ENCODE measurements at places on chromosomes 6 and 20. TPM values are rescaled to one million over a fixed set of nuclear protein-coding genes. Genes with fewer than 3 reads are reported as not detected.

DNA sequence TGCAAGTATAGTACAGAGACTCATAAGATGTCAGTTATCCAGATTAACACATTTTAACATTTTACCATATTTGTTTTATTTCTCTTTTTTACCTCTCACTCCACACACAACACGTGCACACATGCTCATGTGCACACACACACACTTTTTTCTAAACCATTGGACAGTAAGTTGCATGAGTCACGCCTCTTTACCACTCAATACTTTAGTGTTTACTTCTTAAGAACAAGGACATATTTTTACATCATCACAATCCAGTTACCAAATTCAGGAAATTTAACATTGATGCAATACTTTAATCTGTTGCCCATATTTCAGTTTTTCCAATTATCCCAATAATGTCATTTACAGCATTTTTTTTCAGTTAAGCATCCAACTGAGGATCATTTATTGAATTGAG lies 109.0 kb downstream of the RIN2 start:
- DNase-seq = no peak

DNA sequence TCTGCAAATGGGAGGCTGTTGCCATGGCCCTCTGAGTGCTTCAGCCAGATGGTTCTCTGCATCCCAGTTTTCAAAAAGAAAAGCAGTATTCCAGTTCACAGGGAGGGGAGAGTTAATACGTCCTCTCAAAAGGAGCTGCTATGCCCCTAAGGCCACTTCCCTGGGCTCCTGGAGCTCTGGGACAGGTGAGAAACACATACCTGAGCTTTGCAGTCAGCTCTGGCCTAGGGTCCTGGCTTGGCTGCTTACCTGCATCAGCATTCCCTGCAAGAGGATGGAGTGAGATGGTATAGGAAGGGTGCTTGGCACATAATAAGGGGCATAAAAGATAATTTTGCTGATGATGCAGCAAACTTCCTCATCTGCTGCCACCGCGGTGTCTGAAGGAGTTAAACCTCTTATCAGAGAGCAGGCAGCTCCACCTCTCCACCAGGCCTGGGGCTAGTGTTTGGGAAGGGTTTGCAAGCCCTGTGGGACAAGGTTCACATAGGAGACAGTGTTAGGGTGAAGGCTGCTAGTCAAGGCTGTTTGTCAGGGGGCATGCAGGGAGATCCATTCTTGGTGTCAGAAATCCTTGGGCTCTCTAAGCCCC lies 62.7 kb downstream of the SLC24A3 start:
- DNase-seq = no peak

DNA sequence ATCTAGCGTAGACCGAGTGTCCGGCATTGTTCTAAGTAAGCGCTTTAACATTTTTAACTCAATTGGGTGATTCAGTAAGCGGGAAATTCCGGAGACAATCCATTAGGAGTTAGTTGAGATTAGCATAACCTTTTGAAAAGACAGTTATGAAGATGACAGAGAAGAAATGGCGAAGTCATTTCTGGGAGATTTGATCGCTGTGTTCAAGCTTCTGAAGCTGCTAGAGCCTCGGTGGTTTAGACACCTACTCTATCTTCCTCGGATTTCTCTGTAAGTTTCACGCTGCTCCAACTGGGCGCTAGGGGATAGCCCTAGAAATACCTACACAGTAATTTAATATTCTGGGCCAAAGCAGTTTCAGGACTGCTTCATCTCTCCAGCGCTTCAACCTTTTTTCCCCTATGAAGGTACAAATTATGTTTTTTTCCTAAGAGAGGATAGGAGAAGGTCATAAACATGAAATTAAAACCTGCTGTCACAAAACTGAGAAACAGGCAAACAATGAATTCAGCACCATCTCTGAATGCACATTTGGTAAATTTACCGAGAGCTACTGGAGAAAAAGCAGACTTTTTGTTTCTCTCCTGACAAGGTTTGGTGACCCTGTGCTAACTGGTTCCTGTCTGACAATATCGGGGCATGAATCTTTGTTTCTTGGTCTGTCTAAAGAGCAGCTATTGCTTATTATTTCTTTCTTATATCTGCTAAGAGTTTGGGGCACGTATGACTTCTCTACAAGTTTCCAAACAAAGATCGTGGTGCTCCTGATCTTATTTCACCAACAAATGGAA lies 22.4 kb downstream of the ZNF311 start:
- peak; percentile 64 for DNase-seq

DNA sequence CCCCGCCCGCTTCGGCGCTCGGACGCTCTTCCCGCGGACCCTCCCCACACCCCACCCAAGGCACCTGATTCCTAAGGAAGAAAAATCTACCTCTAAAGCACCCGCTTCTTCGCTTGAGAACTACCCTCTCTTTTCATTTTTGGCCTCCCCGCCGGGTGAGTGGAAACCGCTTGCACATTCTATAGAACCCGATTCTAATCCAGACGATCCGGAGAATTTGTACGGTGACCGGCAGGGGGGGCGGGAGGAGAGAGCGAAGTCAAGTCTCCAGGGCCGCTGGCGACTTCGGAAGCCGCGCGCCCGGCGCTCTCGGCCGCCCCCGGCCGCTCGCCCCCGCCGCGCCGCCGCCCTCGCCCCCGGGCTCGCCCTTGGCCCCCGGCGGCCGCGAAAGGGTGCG lies at the start of gene RBM24:
TSS of gene RBM24 (plus strand) at position 262 of the 397 bp plus-strand sequence. CDS start 221 bp downstream, outside the sequence.
- DNase-seq = peak; percentile 80

GRCh38 chr6:135935941-135936601 lies 84.6 kb downstream of the PDE7B start:
- no peak for DNase-seq

DNA sequence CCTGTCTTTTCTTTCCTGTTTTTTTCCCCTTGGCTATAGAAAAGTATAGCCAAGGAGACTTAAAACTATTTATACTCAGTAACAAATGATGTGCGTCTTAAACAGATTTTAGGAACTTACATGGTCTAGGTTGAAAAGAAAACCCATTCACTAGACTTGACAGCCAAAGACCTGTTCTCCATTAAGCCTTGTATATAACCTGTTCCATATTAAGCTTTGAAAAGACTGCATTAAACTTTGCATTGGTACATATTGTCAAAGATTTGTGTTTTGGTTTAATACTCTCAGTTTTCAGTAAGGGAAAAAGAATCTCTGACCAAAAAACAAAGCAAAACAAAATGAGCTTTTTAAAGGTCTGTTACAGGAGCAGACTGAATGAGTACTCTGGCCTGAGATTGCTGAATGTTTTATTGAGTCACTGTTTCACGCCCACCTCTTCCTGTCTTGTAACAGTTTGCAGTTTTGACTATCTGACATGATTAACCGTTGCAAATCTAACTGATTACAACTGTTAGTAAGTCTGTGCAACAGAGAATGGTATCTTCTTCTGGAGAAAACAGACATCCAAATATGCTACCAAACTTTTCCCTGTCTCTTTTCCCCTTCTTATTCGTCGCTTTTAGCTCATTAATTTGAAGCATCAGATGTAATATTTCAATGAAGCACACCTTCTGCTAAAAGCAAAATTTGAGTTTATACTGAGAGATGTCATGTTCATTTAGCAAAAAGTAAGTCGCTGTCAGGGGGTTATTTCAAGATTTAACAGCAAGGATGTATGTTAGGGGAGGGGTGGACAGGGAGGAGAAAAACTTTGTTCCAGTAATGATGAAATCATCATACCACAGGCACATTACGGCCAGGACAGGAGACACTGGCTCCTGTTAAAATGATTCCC lies 59.1 kb upstream of the SUPT3H start:
- no peak for DNase-seq

DNA sequence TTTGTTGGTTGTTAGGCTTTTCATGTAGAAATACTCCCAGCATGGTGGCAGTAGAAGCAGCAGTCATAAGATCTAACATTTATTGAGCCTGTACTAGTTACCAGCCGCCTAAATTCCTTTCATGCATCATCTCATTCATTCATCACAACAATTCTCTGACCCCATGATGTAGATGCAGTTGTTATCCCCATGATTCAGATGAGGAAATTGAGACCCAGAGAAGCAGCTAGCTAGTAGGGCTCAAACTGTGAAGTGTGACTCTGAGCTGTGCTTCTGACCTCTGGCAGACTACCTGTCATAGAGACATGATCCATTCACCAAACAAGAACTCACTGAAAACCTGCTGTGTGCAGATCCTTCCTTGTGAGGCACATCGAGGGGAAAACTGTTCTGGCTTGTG lies 16.9 kb downstream of the RREB1 start:
- DNase-seq = no peak

DNA sequence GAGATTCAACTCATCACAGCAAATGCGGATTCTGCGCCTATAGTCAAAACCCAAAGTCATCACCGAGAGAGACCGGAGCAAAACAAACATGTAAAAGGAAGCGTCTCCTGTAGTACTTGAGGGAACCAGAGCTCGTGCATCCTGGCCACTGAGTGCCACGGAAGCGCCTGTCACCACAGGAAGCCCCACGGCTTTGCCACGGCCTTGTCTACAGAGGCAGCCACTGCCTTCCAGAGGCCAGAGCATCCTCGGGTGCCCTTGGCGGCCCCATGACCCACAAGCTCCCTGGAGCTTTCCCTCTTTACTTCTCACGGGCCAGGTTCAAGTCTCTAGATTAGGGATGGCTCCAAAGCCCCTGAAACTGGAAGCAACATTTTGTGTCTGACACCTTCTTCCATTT lies 7.5 kb downstream of the TCFL5 start:
- no peak for DNase-seq

DNA sequence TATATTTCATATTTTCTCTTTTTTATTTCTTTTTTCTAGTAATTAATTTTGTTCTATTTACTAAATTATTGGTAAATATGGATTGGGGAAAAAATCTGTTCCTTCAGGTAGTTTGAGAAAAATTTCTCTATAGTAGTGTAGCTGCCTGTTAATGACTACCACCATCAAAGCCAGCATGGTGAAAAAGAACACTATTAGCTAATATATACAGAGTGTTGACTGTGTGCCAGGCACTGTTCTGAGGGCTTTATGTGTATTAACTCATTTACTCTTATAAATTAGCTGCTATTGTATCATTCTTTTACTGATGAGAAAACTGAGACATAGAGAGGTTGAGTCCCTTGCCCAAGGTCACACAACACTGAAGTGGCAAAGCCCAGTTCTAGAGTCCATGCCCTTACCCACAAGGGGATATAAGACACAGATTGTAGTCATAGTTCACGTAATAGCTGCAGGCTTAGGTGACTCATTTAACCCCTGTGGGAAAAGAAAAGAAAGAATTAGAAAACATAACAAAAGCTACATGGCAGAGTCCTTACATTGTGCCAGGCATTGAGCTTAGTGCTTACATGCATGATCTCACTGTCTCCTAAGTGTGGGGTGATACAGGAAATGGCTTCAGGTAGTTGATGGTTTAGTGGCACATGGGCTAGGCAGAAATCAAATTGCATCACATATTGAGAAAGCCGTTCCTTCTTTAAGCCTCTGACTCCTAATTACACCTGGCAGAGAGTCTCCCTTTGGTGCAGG lies 12.2 kb upstream of the AKIRIN2 start:
- no peak for DNase-seq

- no peak for DNase-seq
These were observed 149.1 kb upstream of the BEND3 start for GRCh38 chr6:107264357-107264840.

DNA sequence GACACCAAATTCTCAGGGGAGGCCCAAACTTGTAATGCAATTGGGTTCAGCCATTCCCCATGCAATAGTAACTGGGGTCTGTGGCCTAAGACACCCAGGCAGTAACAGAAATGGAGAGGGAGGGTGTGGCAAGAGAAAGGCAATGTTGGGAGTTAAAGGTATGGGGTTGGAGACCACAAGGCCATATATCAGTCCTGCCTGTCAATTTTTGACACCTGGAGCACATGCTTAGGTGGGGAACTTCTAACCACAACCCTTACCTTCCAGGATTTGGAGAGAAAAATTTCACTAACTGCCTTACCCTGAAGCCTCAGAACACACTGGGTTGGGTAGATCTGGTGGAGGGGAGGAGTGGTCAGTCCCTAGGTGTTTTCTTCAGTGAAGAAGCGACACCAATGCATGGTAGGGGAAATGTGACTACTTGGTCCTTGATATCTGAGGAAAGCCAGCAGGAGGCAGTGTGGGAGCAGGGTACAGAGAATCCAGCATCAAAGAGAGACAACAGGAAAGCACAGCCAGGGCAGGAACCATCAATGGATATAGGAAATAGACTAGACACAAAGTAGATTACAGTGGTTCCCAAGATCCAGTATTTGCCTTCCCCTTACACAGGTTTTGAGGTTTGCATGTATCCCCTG lies 6.8 kb upstream of the USP49 start:
- peak; percentile 44 for DNase-seq

DNA sequence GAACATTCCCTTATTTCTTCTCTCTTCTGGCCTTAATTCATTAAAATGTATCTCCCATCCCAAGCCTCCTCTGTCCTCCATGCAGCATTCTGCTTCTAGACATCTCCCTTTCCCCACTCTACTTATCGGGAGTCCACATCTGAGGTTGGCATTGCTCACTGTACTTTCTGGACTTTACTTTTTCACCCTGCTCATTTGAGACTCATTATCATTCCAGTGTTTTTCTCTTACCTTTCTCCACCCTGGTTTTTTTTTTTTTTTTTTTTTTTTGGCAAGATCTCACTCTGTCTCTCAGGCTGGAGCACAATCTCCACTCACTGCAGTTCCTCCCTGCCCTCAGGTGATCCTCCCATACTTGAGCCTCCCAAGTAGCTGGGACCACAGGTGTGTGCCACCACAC lies 4.5 kb downstream of the ENPP3 start:
- DNase-seq = no peak

DNA sequence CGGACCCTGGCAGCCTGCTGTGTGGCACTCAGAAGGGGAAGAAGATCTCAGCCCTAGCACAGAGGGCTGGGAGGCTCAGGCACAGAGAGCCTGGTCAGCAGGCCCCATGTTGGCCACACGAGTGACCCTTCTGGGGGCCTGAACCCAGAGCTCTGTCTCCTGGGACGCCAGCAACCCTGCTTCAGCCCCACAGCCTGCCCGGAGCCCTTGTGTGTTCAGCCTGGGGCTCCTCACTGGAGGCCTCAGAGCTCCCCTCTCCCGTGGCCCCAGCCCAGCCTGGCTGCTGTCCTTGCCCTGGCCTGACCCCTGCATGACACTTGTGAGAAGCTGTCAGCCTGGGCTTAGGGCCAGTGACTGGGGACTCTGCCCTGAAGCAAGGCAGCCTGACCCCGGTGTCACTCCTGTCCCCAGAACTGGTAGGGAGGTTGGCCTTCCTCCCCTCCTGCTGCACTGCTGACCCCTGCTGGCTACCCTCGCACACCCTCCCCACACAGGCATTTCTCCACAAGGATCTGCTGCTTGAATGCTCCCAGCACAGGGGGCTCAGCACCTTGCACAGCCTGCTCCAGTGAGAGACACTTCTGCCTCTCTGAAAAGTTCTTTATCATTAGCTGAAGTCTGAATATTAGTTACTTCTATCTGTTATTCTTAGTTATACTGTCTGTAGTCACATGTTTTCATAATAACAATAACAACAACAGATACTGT lies 15.4 kb upstream of the IP6K3 start:
- peak; percentile 67 for DNase-seq

GRCh38 chr6:41733707-41734665 lies 1.4 kb downstream of the TFEB start:
- DNase-seq = peak; percentile 86

GRCh38 chr6:1619098-1619672 lies 9.5 kb downstream of the FOXC1 start:
- DNase-seq = no peak

The TSHZ2 gene
- 1.3 TPM for polyA plus RNA-seq

The ZSWIM3 gene
- polyA plus RNA-seq = 2.0 TPM

The TNFRSF6B gene
- not detected for polyA plus RNA-seq

The LPA gene
- not detected for polyA plus RNA-seq

The SLC39A7 gene
- 9.2 TPM for polyA plus RNA-seq

The FAM217A gene
- polyA plus RNA-seq = not detected

The SRMS gene
- polyA plus RNA-seq = not detected

The ZNF343 gene
- 2.4 TPM for polyA plus RNA-seq

All from GM23338 (cell line).